Omental fat pad (tissue), 4 donors: ENCODE measurements at places on chromosomes 4 and X. TPM values are rescaled to one million over a fixed set of nuclear protein-coding genes. Genes with fewer than 3 reads are reported as not detected.

The S100P gene
- total RNA-seq = 1.1 TPM

The ADGRG2 gene
- total RNA-seq = 8.8 TPM

The CPE gene
- 116 TPM for total RNA-seq

- DNase-seq = no peak
Measured at GRCh38 chrX:68936608-68937007, 107.8 kb downstream of the EFNB1 start.

- DNase-seq = no peak
Measured at GRCh38 chrX:42738552-42738951, 39.4 kb downstream of the PPP1R2C start.

DNA sequence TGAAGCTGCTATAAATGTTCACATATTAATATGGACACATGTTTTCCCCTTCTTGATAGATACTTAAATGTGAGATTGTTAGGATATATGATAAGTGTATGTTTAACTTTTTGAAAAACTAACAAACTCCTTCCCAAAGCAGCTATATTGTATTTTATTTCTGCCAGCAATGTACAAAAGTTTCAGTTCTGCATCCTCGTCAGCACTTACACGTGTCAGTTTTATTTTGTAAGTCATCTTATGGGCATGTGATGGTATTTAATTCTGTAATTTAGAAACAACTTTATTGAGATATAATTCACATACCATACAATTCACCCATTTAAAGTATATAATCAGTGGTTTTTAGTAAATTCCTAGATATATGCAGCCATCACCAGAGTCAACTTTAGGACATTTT, 31.6 kb downstream of the RAPGEF2 start:
- no peak for DNase-seq

- peak; percentile 47 for DNase-seq
Measured at GRCh38 chrX:56995271-56995994, at the start of gene SPIN3. Gene SPIN3, minus strand, starts transcription at chrX:56995541. Its CDS starts 594 bp downstream, at chrX:56994947.

GRCh38 chrX:117517994-117518393, 598.6 kb downstream of the KLHL13 start:
- DNase-seq = no peak

GRCh38 chr4:107666134-107666533, 53.9 kb downstream of the PAPSS1 start:
- DNase-seq = no peak

GRCh38 chrX:148067285-148067684, 86.1 kb downstream of the FMR1NB start:
- DNase-seq = no peak

DNA sequence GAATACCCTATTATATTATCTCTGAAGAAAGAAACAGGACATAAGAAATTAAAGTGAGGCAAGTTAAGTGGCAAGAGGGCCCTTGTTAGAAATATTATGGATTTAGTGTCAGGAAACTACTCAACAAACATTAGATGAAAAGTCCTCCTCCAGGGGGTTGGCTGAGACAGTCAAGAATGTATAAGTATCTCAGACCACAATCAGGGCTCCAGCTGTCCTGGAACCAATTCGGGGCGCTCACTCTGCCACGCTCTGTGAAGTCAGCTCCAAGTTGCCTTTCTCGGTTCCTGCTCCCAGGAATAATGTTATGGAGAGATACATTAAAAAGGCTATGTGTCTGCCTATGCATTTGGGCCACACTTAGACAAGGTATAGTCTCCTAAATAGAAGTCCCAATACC, 73.3 kb downstream of the RASGEF1B start:
- no peak for DNase-seq
